NCI-H1930 (cell line): ENCODE measurements at places on chromosomes 2 and 18.

DNA sequence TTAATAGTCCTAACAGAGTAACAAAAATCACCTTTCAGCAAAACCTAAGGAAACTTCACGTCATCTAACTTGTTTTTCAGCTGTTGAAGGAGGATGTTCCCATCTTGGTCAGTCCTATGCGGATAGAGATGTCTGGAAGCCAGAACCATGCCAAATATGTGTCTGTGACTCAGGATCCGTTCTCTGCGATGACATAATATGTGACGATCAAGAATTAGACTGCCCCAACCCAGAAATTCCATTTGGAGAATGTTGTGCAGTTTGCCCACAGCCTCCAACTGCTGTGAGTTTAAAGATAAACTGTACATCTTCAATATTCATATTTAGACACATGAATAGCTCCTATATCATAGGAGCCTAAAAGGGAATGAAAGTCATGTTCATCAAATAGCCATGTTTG, 10.5 kb downstream of the COL3A1 start:
- DNase-seq = no peak

DNA sequence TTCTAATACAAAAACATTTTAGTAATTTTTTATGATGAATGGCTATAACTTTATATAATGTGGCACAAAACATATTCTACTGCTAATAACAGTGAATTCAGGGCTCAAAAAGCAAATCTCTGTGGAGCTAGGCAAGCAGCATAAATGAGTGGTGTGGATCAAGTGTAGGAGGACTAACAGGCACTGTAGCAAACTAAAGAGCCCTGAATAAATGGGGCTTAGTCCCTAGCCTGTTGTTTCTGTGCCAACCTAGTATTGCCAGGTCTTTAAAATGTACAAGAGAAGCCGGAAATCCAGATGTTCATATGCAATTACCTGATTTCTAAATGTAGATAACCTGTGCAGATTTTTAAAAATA, 18.5 kb downstream of the REL start:
- DNase-seq = no peak

DNA sequence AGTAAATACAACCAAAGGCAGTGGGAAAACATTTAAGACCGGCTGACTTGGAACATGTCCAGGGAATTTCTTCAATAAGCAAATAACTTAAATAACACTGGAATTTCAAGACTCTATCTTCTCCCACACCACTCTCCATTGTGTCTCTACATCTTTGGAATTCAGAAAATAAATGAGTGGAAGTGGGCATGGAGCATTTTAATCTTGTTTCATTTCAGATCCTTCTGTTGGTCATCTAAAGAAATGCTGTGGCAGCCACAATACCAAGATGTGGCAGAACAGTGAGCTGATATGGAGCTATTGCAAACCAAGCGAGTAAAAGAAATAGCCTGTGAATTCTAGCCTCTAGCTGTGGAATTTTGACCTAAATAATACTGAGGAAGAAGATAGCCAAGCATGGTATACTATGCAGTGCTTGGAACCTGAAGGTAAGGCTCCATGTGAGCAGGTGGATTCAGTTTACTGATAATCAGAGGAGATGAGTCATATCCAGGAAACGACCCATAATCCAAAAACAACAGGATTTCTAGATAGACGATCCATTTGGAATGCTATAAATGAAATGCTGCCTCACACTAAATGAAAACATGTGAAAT, 157.1 kb upstream of the SCN7A start:
- no peak for DNase-seq

- DNase-seq = no peak
These were observed 38.5 kb downstream of the CARF start for GRCh38 chr2:202950592-202950991.

GRCh38 chr2:160876029-160876428, 284.2 kb upstream of the TANK start:
- no peak for DNase-seq

DNA sequence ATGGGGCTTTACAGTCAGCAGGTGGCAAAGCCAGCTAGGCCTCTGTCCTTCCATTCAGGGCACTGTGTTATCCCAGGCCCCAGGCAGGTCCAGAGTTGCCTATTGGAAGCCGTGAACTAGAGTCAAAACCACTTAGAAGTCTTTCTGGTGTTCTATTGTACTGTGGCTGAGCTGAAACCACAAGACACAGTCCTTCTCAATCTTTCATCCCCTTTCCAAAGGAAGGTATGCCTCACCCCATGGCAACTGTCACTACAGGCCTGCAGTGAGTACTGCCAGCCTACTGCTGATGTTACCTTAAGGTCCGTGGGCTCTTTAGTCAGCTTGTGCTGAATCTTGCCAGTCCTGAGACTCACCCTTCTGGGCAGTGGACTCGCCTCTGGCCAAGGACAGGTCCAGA, 181.6 kb downstream of the GULP1 start:
- DNase-seq = no peak

DNA sequence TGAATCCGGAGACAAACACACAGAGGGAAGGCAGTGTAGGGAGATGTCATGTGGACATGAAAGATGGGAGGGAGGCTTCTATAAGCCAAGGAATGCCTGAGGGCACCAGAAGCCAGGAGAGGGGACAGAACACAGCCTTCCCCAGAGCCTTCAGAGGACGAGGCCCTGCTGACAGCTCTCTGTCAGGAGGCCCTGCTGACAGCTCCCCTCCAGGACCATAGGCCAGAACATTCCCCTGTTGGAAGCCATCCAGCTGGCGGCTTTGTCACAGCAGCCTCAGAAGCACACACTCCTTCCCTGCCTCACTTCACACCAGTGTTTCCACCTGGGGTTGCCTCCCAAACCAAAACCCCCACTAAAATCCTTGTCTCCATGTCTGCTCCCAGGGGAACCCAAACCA, 171.3 kb upstream of the ID2 start:
- DNase-seq = no peak

DNA sequence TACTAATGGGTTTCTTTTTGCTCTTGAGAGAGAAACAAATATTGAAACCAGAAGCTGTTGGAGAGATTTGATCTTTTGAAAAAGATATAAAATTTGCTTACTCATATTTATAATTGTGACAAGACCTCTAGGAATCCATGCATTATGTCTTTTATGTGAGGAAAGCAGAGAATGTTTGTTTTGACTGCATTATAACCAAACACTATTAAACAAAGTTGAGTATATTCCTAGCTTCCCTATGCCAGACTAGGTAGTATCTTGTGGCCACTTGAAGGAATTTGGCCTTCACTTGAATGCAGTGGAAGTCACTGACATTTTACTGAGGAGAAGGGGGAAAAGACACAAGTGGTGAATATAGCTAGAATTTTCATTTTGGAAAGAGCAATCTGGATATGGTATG, 521.8 kb upstream of the ZEB2 start:
- DNase-seq = no peak
